ENCODE measurements at places on chromosomes 1 and 21.

DNA sequence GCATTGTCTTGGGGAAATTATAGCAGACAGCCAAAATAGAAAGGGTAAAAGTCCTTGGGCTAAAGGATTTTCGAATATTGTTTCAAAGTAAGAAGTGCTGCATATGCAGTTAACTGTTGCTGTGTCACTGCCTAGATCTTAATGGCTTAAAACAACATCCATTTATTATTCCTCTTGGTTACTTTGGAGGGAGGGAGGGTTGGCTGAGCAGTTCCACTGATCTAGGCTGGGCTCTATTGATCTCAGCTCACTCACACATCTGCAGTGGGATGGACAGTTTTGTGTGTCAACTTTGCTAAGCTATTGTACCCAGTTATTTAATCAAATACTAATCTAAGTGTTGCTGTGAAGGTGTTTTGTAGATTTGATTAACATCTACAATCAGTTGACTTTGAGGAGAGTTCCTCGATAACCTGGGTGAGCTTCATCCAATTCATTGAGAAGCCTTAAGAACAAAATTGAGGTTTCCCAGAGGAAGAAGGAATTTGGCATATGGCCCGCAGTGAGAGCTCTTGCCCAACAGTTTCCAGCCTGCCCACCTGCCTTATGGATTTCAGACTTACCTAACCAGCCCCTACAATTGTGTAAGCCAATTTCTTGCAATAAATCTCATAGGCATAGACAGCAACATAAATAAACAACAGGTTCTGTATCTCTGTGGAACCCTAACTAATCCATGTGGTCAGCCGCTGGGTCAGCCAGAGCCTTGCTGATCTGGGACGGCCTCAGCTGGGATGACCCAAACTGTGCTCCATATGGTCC is 187.3 kb downstream of the AK5 start:
- DNase-seq: no peak

GRCh38 chr1:56803561-56804156 is 15.5 kb downstream of the FYB2 start:
- DNase-seq: no peak

GRCh38 chr1:218430346-218430745 is 85.2 kb downstream of the TGFB2 start:
- DNase-seq: no peak

- no peak for DNase-seq
Measured at GRCh38 chr1:48695161-48695560, 81.5 kb downstream of the BEND5 start.

- no peak for DNase-seq
Measured at GRCh38 chr1:155324717-155325602, 4.3 kb downstream of the RUSC1 start.

DNA sequence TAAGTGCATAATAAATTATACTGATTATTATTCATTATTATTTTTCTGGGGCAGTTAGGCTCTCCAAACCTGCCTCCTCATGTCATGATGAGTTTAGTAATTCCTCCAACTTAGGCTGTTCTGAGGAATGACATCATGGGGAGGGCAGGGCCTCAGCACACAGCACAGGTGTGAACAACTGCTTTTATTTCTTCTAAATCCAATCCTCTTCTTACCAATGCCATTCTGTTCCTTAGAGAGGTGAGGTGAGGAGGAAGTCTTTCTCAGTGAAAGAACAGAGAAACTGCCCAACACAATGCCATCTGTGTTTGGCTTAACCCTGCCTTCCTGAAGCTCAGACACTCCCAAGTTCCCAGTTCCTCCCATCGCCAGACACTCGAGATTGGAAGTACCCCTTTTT is 45.4 kb upstream of the WASF2 start:
- no peak for DNase-seq

- DNase-seq: no peak
Measured at GRCh38 chr1:6969106-6969505, 183.9 kb downstream of the CAMTA1 start.

DNA sequence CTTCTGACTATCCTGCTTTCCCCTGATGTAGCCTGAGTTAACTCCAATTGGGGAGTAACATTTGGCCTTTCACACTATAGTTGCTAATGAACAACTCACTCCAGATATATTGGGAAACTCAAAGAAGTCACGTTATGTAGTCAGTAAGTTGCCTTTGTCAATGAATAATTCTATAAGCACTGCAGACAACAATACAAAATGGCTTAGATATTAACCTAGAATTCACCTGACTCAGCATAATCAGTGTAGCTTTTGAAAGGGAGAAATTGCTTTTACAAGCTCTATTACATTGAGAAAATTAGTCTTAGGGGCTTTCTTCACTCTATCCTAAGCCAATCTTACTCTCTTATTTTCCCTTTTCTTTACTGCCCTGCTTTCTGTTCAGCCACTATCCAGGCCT is 303.5 kb upstream of the NR5A2 start:
- DNase-seq: no peak

- DNase-seq: no peak
Measured at GRCh38 chr1:157000686-157001085, 44.9 kb downstream of the ARHGEF11 start.

GRCh38 chr1:224358237-224358636 is 1.6 kb downstream of the CNIH4 start:
- DNase-seq: no peak

GRCh38 chr21:20108016-20108415 is 890.2 kb upstream of the NCAM2 start:
- no peak for DNase-seq

- no peak for DNase-seq
Measured at GRCh38 chr1:90107990-90108389, 113.1 kb downstream of the ZNF326 start.

DNA sequence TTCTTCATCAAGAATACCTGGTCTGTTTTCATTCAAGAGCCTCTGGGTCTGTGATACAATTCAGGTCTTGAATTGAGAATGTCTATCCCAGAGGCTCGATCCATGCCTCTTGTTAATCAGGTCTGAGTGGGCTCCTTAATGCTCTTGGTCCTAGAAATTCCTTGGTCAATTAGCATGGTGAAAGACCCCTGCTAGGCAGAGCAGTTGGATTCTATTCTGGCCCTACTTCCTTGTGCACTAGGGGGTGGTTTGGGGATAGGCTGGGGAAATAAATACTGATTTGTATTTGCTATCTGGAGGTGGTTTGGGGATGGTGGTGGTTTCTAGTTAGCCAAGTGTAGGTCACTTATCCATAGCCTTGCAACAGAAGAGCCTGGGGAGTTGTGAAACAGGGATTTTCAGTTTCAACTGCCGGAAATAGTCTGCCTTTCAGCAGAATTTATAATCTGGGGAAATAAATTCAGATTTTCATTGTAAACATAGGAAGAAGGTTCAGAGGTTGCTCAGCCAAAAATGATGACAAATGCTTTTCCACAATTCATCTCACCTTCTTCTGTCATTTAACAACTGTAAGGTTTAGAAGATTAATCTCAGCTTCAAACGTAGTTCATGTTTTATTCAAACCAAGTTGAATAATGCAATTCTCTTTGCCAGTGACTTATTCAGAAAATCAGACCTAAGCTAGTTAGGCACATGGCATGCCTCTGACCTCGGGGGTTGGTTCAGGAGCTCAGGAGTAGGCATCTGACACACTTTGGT is 22.2 kb upstream of the SCAF4 start:
- no peak for DNase-seq

- DNase-seq: no peak
Measured at GRCh38 chr1:109768335-109768650, 4.6 kb upstream of the EPS8L3 start.

- no peak for DNase-seq
Measured at GRCh38 chr1:17629460-17629859, 90.0 kb downstream of the ARHGEF10L start.

DNA sequence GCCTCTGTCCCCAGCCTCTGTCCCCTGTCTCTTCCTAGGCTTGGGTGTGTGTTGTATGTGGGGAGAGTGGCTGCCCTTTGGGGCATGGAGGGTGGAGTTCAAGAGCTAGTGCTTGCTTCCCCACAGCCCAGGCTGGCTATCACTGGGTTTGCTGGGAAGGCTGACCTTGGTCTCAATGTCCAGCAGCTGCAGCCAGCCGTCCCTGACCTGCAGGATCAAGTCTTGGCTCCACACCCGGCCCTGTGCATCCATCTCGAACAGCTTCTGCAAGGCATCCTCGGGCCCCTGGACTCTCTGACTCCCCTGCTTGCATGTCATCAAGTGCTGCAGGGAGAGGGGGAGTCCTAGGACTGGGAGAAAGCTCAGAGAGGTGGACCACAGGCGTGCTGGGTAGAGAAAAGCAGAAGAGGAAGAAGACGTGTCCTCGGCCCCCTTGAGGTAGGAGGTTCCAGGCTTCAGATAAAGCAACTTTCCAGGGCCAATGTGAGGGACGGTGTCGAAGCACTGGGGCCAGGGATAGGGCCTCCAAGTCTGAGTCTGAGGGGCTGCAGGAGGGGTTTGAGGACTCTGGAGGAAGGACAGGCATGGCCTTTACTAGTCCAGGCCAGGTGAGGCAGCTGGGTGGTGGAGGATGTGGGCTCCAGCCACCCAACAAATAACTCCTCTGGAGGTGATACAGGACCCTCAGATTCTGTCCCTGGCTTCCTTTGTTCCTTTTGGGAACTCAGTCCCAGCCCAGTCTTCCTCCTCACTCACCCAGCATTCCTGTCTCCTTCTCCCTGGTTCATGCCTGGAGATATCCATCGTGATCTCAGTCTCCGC is 4.0 kb downstream of the EPS8L3 start:
- DNase-seq: no peak

DNA sequence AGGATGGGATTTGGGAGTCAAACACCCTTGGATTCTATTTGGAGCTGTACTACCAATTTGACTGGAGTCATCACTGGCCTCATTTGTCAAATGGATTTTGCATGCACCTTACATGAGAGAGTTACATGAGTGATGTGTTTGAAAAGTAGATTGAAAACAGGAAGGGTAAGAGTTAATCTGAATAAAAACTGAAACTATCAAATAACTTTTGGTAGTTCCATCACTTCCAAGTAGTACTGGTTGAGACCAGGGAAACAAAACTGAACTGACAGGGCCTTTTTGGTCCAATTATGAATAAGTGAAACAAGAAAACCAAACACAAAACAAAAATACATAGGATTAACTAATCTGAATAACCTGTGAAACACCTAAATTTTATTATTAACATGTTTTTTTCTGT is 30.2 kb downstream of the NUCKS1 start:
- no peak for DNase-seq

DNA sequence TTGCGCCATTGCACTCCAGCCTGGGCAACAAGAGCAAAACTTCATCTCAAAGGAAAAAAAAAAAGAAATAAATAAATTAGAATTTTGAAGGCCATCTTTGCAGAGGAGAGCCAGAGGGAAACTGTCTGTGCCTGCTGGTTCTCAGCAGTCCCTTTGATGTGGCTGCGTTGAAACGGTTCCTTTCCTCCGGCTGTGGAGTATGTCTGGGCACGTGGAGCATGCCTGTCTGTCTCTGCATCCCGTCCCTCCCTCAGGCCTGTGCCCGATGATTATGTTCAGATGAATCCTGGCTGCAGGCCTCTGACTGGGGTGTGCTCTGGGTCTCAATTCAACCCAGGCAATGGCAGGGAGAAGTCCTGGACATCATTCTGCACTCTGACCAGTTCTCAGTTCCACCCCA is 33.4 kb downstream of the KIAA1614 start:
- DNase-seq: no peak

- DNase-seq: no peak
Measured at GRCh38 chr1:109622137-109622892, 2.7 kb downstream of the AMPD2 start.

DNA sequence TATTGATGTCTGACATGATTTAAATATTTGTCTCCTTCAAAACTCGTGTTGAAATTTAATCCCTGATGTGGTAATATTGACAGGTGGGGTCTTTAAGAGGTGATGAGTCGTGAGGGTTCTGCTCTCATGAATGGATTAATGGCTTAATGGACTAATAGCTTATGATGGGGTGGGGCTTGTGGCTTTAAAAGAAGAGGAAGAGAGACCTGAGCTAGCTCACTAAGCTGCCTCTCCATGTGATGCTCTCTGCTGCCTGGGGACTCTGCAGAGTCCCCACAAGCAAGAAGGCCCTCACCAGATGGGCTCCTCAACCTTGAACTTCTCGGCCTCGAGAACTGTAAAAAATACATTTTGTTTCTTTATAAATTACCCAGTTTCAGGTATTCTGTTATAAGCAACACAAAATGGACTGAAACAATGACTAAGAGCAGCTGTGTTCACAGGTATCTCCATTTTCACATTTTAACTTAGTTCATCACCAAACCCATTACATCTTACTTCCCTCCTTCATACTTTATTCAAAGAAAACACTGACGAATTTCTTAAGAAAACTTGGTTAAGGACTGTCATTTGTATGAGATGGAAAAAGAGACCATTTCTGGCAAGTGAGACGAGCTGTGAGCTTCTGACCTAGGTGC is 12.1 kb upstream of the AIM2 start:
- no peak for DNase-seq

DNA sequence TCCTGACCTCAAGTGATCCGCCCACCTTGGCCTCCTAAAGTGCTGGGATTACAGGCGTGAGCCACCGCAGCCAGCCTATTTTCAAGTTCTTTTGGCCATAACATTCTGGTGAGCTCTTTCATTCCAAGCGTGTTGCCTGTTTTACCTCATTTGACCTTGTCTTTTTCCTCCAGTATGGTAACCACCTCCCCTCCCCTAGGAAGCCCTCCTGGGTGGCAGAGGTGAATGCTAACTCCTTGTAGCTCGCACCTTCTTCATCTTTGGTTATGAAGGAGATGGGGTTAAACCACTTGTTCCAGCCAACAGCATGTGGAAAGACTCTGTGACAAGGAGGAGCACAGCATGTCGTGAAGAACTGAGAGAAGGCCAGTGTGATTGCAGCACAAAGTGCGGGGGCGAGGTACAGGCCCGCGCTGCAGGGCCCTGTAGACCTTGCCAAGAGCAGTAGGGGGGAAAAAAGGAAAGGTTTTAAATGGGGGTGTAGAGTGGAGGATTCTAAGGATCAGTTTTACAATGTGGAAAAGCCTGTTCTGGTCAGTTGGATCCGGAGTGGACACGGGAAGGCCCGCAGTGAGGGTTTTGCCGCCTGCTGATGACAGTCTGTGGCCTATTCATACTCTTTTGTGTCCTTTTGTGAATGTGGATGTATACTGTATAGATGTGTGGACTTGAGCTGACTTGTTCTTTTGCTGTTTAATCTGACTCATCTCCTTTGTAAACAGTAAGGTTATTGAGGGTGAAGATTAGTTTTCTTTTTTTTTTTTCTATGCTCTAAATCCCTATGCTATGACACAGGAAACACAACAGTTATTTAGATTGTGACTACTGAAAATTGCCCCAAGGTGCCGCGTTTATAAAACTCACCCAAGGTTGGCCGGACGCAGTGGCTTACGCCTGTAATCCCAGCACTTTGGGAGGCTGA is 7.5 kb upstream of the ZNF436 start:
- DNase-seq: no peak

All from CD4-positive, alpha-beta T cell treated with Interleukin-1 beta for 1 hour (primary cell).